Amygdala (tissue), 56 donors: ENCODE measurements at places on chromosomes 2 and 18.

GRCh38 chr2:30208453-30208852 is 22.9 kb upstream of the LBH start:
- no peak for DNase-seq

- DNase-seq = no peak
Measured at GRCh38 chr2:96499061-96499960, 5.8 kb downstream of the NEURL3 start.

- no peak for DNase-seq
Measured at GRCh38 chr2:72992734-72993102, 75.4 kb downstream of the EMX1 start.

DNA sequence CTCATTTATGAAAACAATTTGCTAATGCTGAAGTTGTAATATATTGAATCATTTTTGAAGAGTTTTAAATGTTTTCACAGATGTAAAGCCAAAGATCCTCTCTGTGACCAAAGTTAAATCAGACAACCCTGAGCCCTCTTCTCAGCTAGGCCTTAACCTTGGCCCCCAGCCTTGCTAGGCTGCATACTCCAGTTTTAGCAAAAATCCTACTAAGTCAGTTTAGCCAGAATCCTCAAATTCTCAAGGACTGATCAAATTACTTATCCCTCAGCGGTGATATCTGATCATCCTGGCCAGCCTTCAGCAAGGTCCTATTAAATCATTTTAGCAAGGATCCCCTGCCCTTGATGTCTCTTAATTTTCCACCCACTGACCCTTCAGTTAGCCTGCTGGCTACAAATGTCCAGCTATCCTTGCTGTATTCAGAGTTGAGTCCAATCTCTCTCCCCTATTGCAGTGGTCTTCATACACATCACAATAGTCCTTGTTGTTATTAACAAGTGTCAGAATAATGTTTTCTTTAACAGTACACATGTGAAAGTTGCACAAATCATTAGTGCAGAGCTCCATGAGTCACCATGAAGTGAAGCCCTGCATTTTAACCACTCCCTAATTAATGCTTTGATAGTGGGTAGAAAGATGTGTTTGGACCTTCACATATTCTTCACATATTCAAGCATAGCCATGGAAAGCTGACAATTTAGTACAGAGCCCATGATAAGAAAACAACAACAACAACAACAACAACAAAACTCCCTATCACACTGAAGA is 206.4 kb downstream of the NBAS start:
- DNase-seq = no peak

DNA sequence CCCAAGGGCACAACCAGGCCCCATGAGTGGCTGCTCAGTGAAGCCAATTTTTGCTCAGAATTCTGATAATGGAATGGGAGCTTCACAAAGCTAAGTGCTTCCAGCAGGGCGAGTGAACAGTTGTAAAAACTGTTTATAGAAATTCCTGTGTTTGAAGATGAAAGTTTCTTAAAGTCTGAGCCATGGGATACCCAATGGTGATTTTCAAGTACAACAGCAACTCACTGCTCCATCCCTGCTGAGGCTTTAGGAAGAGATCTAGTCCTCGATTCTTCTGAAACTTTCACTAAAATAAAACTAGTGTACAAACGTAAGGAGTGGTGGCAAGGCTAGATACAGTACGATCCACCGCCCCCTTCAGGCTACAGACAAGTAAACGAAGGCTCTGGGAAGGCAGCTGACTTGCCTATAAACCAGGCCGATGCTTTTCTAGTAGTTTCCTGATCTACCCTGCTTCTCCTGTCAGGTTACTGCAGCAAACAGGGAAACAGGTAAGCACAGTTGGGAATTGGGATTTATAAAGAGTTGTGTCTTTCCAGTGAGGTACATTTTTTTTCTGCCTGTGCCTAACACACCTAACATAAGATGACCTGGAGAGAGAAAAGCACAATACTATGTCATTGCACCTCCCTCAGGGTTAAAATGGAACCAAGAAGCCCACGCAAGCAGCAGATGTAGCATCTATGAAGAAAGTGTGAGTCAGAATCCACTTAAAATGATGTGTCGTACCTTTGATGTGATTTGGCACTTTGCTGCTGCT is 108.7 kb downstream of the UXS1 start:
- no peak for DNase-seq

DNA sequence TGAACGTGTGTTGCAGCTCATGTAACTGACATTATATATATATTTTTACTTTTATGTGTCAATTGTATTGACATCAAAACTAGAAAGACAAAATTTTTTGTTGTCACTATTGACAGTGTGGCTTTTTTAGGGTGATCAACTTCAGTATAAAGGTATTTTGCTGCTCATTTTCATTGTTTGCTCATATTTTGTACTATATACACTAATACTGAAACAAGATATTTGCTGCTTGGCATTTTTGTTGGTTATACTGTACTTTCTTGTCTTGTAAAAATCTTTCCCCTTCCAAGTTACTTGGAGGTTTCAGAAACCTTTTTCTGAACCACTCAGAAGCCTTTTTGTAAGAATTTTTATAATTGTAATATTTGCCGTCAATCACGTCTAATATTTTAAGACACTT is 16.5 kb downstream of the AFTPH start:
- no peak for DNase-seq

DNA sequence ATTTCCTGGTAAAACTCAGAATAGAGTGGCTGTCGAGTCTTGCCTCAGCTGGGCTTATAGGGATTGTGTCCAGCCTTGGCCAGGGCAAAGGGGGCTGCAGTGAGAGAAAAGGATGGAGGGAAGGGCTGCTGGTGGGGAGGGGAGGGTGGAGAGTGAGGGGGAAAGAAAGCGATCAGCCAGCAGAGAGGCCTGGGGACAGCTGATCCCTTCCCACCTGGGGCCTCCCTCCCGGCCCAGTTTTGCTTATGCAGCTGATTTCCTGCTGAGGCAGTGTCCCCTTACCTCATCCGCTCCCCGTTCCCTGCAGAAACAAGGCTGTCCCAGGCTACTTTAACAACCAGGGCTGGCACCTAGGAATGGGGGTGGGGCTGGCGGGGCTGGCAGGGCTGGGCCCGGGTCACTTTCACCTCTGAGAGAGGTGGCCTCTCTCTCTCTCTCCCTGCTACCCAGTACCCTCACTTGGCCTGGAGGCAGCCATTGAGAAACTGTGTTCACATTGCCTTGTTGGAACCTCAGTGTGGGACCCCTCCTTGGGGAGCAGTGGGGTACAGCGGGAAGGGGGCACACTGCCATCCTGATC is 12.2 kb upstream of the GMPPA start:
- no peak for DNase-seq

DNA sequence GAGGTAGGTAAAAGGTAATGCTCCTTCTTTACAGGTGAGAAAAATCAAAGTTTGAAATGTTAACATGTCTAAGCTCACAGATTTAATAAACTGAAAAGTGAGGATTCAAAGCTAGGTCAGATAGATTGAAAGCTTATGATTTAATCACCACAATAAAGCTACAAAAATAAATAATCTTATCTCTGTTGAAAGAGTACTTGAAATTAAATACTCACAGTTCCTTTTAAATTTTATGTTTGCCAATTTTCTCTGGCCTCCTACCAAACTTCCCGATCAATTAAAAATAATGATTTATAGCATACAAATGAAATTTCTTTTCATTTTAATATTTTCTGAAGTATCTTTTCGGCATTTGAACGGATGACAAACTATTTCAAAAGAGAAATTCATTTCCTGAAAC is 77.3 kb downstream of the GAREM1 start:
- no peak for DNase-seq

GRCh38 chr2:62657783-62658182 is 47.7 kb upstream of the EHBP1 start:
- DNase-seq = no peak

DNA sequence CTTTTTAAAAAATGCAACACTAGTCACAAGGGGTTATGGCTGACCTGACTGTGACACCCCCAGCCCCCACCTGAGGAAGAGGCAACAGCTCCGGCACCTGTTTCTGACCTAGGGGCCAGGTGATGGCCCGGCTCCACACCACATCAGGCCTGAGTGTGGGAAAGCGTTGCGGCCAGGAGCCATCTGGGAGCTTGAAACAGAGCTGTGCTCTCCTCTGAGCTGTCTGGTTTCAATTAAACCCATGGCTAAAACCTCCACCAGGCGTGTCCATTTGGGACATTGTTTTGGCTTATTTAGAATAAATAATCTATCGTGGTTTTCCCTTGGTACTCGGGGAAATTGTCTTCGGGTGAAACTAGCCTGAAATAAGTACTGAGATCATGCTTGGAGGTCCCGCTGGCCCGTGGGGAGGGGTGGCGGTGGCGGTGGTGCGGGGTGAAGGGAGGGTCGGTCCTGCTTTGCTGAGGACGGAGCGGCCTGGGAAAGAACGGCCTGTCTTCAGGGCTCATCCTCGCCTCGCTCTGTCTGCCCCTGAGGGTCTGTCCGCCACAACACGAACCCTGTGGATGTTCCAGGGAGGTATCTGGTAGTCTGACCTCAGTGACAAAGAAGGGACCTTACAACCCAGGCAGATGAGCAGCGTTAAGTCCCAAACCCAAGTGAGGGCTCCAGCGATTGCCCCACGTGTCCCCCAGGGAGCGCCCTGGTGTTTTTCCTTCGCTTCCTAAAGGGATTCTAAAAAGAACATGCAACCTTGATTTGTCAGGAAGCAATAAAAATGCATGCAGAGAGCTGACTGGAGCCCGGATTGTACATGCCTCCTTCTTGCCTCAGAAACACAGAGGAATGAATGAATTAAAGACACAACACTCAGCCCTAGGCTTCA is 58.7 kb downstream of the IL1RL2 start:
- no peak for DNase-seq
